ENCODE measurements at places on chromosomes 7 and 10. TPM values are rescaled to one million over a fixed set of nuclear protein-coding genes. Genes with fewer than 3 reads are reported as not detected.

Gene DPP6
- 4.1 TPM for total RNA-seq

Gene STEAP1
- total RNA-seq: 5.5 TPM

Gene ARHGEF5
- total RNA-seq: 0.93 TPM

Gene GDF2
- not detected for total RNA-seq

Gene NKX6-2
- not detected for total RNA-seq

Measured in muscle of leg (tissue), 16 donors.